ENCODE measurements at places on chromosomes 6 and 20.
A peak's percentile ranks its signal among the peaks of the same experiment; 100 is the strongest.

DNA sequence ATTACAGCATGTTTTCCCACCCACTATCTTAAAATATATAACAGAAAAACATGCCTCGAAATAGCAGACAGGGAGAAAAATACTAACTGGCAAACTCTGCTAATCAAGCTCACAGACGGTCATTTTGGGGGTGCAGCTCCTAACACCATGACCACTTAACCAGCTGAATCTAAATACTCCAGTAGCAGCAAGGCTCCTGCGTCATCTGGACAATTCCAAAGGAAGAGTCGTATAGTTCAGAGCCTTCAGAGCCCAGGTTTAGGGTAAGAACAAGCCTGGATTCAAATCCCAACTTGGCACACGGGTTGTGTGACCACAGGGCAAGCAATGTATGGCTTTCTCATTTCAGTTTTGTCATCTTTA, 81.3 kb upstream of the COL21A1 start:
- no peak for DNase-seq

DNA sequence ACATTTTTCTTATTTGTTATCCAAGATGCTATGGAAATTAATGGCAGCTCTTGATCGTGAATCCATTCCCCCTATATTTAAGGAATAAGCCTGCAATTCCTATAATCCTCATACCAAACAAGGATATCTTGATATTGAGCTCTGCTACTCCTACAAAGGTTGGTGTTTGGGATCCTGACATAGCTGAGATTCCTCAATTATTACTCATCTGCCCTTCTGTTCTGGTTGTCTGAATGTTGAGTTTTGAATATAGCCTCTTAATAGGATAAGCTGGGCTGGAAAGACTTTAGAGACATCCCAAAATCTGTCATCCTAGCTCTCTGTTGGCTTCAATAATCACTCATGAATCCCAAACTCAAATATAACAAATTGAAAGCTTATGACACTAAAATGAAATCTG, 49.9 kb downstream of the CLIC5 start:
- no peak for DNase-seq

DNA sequence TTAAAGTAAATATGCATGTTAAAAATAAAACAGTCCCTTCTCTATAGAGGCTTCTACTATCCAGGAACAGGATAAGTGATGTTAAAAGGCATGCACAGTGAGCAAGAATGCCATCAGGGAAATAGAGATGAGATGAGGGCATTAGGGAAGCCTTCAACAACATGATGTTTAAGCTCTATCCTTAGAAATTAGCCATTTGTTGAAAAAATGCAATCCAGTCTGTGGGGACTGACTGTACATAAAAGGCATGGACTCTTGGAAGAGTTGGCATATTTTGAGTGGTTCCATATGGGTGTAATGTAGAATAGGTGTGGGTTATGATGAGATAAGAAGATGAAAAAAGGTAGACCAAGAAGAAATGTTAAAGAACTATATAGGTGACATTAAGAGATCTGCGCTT, 5.8 kb downstream of the KIAA0319 start:
- no peak for DNase-seq

GRCh38 chr6:34516391-34517324, 39.5 kb downstream of the SPDEF start:
- no peak for DNase-seq

DNA sequence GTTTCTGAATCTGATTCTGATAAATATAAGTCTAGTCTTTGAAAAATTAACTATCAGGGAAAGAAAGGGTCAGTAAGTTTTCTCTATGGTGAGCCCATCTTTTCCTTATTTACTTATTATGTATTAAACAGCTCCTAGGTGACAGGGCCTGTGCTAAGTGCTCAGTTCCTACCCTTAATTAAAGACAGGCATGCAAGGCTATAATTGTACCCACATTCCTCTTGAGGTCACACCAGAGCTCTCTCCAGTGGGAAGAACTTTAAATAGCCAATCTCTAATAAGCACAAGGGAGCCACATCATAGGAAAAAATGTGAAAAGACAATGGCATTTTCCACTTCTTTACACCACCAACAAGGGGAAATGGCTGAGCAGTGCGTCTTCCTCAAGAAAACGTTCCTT, 421.8 kb upstream of the SLC35B3 start:
- DNase-seq: no peak

- no peak for DNase-seq
Measured at GRCh38 chr6:49852975-49853374, 13.4 kb downstream of the CRISP1 start.

DNA sequence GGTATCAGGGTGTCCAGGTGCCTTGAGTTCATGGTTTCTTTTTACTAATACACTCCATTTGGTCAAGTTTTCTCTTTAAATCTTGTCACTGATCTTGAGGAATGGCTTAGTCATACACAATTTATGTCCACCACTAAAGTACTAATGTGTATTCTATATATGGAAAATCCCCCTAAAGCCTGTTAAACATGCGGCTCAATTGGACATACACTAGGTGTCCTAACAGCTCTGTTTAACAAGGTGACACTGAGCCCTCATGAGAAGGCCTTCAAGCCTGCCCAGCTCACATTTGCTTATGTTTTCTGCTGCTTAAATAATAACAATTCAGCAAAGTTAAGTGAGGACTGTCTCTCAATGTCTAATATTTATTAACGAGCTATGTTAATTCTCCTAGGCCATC, 31.5 kb downstream of the PDE7B start:
- DNase-seq: no peak

- DNase-seq: no peak
Measured at GRCh38 chr6:129110690-129111343, 227.9 kb downstream of the LAMA2 start.

GRCh38 chr6:169158174-169158573, 95.5 kb downstream of the THBS2 start:
- DNase-seq: no peak

GRCh38 chr6:112370946-112371345, 23.8 kb downstream of the RFPL4B start:
- no peak for DNase-seq

DNA sequence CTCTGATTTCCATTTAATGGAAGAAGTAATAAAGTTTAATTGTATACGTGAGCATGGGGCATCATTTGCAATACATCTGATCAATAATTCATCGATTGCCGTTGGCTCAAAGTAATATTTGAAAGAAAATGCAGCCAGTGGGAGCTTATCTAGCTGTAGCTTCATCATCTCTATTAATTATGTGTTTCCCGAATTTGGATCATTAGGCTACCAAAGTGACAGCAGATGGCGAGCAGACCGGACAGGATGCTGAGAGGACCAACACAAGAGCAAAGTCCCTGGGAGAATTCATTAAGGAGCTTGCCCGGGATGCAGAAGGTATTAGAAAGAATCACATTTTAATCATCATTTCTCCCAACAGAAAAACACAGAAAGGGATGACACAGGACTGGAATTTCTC, 327.1 kb downstream of the ARHGAP18 start:
- DNase-seq: no peak

DNA sequence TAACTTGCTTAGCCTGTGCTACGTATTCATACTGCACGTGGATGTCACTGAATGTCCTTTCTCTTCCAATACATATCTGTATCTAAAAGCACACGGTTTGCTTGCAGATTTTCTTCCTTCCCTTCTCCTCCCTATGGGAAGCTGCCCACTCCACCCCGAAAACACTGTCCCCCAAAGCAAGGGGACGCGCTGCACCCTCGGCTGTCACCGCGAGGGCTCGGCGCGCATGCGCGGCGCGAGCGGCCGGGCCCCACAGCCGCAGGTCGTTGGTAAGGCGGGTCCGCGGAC, 659 bp downstream of the TMX4 start:
- DNase-seq: peak; percentile 50

GRCh38 chr6:25472306-25472705, 179.7 kb upstream of the SCGN start:
- DNase-seq: no peak

DNA sequence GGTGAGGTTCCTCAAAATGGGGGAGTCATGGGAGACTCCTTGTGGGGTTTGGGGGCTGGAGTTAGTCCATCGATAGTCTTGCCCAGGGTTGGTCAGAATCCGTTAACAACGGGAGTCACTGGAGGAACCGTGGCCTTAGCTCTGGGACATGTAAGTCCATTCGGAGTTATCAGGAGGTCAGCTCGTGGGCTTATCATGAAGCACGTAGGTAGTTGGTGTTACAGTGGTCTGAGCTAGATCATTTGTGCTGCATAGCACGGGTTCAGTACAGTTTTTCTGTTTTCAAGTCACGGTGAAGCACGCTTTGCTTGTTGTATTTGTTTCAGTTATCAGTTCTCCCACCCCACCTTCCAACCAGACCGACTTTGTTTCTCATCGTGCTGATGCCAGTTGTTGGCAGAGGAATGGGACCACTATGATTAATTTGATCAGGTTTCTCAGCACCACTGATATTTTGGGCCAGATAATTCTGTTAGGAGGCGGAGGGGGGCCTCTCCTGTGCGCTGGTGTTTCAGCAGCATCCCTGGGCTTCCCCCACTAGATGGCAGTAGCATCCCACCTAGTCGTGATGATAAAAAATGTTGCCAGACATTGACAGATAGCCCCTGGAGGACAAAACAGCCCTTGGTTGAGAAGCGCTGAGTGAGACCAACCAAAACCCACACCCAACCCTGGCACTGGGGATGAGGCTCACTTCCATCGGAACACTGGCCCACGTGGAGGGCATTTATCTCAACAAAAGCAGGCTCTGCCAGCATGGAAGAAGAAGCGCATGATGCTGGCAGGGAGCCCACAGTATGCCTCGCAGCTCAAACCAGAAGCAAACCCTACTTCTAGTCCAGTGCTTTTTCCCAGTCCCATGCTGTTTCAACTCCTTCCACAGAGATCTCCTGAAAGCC, 2.2 kb upstream of the APMAP start:
- peak; percentile 83 for DNase-seq

GRCh38 chr6:7615611-7616383, 25.8 kb downstream of the SNRNP48 start:
- DNase-seq: no peak

GRCh38 chr6:45479834-45480751, 102.4 kb upstream of the SUPT3H start:
- no peak for DNase-seq

DNA sequence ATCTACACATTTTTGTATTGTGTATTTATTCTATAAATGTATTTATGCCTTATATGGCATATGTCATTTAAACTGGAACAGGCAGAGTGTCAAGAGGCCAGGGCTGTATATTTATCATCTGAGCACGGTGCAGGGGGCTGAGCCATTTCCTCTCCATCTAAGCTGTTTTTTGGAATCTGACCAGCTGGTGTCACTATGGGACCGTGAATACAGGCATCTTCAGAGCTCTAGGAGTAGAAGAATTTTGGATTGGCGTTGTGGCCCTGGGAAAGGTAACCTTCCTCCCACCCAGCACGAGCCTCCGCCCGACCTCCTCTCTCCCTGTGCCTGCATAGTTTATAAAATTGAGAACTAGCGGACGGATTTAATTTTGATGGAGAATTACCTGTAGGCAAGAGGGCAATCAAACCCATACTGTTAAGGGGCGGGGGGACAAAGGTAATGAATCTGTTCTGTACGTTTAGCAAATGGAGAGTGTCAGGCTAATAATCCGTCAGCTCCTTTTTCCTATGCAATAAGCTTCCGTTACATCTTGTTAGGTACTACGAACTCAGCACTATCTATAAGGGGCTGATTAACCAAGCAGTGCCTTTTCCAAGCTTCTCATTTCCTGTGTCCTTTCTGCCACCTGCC, 29.0 kb upstream of the EEF1E1 start:
- peak; percentile 9 for DNase-seq

GRCh38 chr20:23585449-23585807, 17.1 kb upstream of the CST9L start:
- no peak for DNase-seq

- DNase-seq: no peak
Measured at GRCh38 chr6:16967470-16967817, 134.4 kb upstream of the STMND1 start.

- no peak for DNase-seq
Measured at GRCh38 chr6:43951063-43951755, 176.0 kb downstream of the MRPL14 start.

DNA sequence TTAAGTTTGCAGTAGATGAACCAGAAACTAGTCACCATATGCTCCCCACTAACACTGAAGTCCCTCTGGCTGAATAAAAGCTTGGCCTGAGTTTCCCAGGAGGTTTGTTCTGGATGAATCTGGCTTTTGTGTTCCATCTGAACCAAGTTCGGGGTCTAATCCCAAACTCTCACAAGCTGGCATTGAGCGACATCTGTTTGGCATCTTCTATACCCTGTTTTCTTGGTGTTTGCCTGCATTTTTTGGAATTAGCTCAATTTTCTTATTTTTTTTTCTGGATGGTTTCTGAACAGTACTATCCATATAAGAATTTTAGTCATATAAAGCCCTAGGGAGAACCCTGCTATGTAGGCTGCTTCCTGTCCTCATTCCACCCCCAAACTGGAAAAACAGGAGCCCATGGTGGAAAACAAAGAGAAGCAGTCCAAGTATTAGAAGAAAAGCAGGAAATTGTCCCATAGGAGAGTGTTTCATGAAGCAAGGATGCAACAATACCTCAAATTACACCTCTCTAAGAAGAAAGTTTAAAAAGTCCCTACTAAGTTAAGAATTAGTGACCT, 737.1 kb downstream of the DHX35 start:
- no peak for DNase-seq

- no peak for DNase-seq
Measured at GRCh38 chr6:148247386-148248063, 95.1 kb upstream of the SASH1 start.

DNA sequence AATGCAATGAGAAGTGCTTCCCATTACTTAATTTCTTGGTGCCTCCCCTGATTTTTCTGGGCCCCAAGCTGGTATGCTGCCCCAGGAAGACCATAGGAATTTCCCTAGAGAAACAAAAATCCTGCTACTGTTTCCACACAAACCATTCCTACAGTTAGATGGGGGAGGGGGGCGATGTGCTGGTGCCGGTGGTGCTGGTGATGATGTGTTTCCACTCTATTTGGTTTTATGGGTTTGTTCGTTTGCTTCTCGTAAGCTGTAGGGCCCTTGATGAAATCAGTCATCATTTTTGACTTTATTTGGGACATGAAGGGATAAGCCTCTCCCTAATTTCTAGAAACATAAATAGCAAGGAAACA, 105.1 kb downstream of the MKKS start:
- DNase-seq: no peak

DNA sequence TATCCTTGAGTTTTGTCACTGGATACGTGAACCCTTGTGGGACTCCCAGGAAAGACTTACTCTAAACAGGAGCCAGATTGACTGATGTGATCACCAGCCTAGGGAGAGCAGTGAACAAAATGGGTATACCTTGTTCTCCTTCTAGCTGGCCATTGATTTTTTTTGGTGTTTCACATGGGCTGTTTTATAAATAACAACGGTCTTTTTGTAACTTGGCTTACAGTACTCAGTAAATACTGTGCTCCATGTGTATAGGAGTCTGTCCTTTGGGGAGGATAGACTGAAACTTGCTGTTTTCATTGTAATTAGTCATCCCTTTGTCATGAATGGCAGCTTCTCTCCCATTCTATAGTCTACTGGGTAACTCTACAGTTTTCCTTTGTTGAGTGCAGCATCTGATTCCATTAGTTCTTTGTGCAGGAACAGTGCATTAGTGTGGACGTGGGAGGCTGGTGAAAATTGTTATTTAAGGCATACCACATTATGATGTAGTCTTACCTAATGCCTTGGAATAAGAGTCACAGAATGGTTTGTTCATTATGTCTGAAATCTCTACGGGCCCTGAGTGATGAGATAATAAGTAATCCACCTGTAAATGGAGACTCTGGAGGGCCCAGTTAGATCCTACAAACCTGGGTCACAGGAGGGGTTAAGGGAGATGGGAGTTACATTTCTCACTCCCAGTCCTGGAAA, 89.5 kb downstream of the TIAM2 start:
- DNase-seq: no peak
